ENCODE measurements at places on chromosomes 16 and 17.

- no peak for DNase-seq
These were observed 14.2 kb downstream of the SLFN12L start for GRCh38 chr17:35523296-35523695.

- DNase-seq, result no peak
These were observed 9.5 kb downstream of the UTP4 start for GRCh38 chr16:69141936-69142335.

- peak; percentile 52 for DNase-seq
These were observed 1.4 kb upstream of the KANSL1 start for GRCh38 chr17:46194393-46195216.

GRCh38 chr16:51818342-51818944, 667.4 kb upstream of the SALL1 start:
- DNase-seq, result no peak

DNA sequence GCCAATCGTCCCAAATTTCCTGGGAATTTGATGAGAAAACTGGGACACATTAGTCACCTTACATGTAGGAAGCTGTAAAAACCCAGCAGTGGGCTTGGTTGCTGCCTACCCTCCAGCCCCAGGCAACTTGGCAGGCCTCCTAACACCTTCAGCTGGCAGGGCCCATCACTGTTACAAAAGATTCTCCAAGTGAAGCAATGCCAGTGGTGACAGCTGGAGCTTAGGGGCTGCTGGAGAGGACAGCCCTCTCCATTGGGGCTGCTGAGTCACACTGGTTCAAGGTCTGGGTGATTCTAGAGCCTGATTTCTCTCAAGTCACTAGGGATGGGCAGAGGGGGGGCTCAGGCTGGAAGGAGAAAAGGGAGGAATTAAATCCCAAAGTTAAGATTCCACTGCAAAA, 180.6 kb downstream of the COPRS start:
- DNase-seq, result no peak

All from activated naive CD4-positive, alpha-beta T cell treated with anti-CD3 and anti-CD28 coated beads, Interleukin-2, amount 50 U/mL, for 72 hours (primary cell).